NCI-H1105 (cell line): ENCODE measurements at places on chromosomes 7 and 10.

DNA sequence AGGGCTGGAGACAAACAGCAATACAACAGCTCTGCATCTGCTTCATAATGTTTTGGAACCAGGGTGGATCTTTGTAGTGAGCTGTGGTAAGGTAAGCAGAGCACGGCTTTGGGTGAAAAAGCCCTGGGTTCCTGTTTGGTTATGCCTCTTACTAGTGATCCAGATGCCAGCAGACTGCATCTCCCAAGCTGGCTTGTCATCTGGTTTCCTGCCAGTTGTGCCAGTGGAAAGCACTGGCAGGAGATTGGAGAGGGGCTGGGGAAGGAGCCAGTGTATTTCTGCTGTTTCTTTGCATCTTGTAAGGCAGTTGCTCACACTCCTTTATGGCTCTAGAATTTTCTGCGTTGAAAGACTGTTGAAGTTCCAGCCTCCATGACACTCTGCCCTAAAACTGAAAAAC lies 137.6 kb downstream of the TSPAN12 start:
- no peak for DNase-seq

DNA sequence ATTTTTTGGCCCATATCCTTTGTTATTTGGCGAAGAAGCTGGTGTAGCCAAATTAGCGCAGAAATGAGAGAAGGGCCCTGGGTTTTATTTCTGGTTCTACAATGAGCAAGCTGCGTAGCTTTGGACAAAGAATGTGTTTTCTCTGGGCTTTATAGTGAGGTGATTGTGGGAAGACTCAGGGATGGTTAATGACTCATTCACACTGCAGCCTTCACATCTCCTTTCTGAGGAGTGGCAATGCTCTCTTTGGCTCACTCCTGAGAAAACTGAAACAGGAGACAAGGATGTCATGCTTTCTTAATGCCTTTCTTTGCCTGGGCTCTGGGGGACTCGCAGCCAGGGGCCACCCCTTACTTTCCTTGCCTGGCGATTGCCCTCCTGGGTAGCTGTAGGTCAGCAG lies 271.0 kb upstream of the PODXL start:
- DNase-seq, result no peak

DNA sequence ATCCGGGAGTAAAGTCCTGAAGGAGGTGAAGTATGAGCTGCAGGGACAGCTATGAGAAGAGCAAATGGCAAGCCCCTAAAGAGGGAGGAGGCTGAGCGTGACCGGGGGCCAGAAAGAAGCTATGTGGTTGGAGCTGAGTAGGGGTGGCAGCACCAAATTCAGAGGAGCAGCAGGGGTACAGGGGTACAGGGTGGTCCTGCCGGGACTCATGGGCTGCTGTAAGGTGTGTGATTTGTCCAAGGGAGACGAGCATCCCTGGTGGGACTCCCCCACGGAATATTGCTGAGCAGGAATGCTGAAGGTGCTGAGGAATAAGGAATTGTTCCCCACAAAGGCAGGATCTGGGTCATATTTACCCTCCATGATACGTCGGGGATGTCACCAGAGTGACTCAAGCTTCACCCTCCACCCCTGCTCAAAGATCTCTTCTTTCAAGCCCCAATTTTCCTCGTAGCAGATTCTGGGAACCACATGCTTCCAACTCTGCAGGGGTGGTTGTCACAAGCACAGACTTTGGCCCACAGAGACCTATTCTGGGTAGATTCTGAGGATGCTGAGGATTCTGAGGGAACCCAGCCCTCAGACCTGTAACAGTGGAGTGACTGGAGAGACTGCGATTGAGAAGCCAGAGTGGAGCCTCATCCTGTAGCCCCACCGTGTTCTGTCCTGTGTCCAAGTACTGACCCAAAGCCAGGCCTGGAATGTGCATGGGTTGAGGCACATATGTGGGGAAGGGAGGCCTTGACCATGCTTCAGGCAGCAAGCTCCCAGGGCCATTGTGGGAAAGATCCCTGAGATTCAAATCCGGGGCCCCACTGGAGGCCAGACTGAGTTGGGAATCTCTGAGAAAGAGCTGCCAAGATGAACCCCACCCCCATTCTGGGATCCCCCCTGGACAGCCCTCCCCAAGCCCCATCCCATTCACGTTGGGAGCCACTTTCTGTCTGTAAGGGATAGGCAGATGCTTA lies 4.2 kb downstream of the SFTPD start:
- no peak for DNase-seq

GRCh38 chr10:101258179-101258885 lies 29.1 kb upstream of the LBX1 start:
- no peak for DNase-seq

DNA sequence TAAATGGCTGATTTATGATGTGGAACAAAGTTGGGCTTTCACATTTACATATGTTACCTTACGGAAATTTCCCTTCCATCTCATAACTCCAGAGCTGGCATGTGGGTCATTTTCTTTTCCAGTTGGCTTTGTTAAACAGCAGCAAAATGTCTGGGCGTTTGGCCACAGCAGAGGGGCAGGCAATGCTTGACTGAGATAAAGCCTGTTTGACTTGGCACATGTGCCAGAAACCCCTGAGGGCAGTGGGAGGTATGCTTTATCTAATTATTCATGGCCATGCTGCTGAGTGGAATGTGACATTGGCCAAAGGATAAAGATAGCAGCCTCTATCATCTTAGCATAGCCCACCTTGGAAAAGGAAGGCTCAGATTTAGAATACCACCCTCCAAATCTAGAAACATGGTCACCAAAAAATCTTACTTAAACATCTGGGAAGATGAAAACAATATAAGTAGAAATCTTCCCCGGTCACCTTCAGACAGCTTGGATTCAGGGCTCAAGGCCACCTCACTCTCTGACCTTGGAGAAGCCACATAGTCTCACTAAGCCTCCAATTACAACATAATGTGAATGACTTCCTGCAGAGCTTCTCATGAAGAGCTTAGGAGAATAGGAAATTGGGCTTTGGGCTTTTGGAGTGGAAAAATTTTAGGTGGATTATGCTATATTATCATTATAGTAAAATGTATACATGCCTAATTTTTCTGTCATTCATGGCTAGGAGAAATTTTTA lies 101.5 kb downstream of the GRM3 start:
- DNase-seq, result no peak

GRCh38 chr7:1998146-1998545 lies 234.6 kb downstream of the MAD1L1 start:
- no peak for DNase-seq

DNA sequence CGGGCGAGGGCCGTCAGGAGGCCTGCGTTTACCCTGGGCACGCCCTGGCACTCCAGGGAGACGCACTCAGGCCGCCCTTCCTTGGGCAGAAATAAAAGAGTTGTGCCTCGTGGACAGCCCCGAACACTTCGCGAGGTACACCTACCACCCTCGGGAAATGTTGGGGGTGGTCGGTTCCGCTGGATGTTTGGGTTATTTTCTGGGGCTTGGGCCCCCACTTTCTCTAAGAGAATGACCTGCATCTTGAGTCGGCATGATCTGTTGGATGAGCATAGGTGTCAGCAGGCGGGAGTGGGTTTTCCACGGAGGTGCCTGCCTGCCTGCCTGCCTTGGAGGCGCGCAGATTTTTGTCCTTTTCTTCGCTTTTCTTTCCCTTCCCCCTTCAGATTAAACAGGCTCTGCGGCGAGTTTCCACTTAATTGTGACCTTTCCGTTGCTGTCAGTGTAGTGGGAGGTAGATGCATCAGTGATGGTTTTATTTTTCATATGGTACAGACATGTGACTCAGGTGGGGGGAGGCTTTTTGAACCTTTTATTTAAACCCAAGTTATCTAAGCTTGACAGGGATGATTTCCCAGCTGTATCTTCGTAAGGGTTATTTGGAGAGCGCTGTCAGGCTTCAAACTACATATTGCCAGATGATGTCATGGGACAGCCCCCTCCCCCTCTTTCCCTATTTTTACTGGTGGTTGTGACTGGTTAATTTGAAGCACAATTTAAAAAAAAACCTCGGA lies 661 bp downstream of the HECTD2 start:
- no peak for DNase-seq

DNA sequence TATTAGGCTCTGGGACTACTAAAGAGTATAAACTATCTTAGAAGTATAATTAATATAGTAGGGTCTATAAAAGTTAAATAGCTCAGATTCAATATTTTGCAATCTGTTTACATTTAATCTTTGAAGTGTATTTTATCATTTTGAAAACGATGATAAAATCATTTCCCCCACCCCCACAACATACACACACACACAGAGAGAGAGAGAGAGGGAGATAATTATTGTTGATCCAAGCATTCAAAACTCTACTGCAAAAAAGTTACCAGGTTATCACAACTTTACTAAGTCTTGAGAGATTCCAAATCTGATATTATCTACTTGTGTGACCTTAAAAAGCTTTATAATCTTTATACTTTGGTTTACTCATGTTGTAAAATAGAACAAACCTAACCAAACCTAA lies 14.0 kb downstream of the ZNF800 start:
- DNase-seq, result no peak

DNA sequence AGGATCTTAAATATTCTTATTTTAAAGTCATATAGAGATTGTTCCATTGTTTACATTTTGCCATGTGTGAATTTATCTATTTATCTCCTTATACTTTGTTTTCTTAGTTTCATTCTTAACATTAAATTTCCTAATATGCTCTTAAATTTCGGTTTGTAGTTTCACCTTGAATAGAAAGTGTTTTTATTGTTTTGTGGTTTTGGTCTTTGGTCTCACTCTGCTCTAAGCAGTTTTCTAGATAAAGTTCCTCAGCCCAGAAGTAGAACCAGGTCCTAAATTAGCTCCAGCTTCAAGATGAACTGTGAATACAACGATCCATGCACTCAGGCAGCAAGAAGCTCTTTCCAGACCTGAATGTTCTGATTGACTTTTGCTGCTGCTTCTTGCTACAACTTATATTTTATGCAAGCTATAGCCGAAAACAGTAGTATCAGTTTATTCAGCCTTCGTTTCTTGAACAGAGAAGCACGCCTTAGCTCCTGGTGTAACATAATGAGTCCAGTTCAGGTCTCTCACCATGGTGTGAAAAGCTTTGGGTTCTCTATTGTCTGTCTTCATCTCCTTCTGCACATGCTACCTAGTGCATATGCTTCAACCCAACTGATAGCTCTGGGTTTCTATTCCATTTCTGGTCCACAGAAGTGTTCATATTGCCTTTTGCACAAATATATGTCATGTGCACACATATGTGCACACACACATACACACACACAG lies 95.3 kb downstream of the SEM1 start:
- DNase-seq, result no peak

- no peak for DNase-seq
Observed at GRCh38 chr7:12267542-12267941, 56.4 kb downstream of the TMEM106B start.

GRCh38 chr7:107913851-107914250 lies 22.9 kb downstream of the DLD start:
- DNase-seq, result no peak

GRCh38 chr10:111698711-111699110 lies 484.9 kb downstream of the GPAM start:
- no peak for DNase-seq

- no peak for DNase-seq
Observed at GRCh38 chr7:44286618-44287487, 38.5 kb downstream of the CAMK2B start.

GRCh38 chr7:43905956-43906330 lies 453 bp downstream of the URGCP start:
- DNase-seq, result peak; percentile 37

GRCh38 chr10:99685597-99685967 lies 26.3 kb downstream of the ENTPD7 start:
- no peak for DNase-seq

DNA sequence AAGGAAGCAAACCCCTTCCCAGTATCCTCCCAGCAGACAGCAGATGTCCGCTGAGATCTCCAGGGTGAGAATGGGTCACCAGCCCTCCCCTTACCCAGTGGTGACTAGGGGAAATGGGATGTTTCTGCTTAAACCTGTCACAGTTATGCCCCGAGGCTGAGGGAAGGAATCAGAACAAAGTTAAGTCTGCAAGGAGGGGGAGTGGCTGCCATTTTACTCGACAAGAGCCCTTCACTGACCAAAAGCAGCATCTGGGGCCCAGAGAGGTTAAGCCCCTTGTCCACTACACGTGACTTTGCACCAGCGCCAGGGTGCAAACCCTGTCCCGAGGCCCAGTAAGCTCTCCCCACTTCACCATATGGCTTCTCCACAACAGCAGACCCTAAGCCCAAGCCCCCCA lies 4.6 kb upstream of the NANOS1 start:
- DNase-seq, result no peak

- DNase-seq, result no peak
Observed at GRCh38 chr7:140889150-140889549, 35.6 kb downstream of the BRAF start.

GRCh38 chr7:129227646-129228578 lies 3.1 kb downstream of the AHCYL2 start:
- DNase-seq, result no peak

DNA sequence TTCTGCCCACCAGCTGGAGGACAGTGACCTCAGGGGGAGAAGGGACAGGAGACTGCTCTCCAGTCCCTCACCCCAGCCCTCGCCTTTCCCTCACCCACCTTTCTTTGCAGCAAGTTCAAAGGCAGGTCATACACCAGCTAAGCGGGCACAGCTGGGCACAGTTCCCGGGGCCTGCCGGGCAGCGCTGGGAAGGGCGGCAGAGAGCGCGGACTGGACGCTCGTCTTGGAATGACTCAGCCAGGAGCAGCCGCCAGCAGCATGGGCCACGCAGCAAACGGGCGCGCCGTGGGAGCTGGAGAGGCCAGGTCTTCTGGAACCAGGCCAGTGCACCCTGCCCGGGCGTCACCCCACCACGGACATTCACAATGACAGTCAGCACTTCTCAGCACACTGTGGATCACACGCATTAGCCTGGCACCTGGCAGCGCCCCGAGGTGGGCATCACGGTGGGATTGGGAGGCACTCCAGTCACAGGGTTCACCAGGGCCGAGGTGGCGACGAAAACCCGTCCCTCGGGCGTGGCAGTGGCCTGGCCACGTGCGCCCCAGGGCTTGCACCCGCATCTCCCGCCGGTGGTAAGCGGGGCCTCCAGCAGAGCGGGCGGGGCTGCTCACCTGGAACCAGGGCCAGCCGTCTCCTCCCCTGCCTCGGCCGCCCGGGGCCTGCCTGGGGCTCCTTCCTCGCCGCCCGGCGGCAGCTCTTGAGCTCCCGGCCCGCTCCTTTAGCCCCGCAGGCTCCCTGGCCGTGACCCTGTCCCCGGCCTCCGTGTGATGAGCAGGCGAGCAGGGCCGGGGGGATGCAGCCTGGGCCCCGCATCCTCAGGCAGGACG lies 29.0 kb upstream of the WDFY4 start:
- no peak for DNase-seq

- no peak for DNase-seq
Observed at GRCh38 chr7:32658467-32658869, 163.2 kb downstream of the AVL9 start.

- no peak for DNase-seq
Observed at GRCh38 chr10:125130260-125130659, 30.1 kb downstream of the CTBP2 start.

DNA sequence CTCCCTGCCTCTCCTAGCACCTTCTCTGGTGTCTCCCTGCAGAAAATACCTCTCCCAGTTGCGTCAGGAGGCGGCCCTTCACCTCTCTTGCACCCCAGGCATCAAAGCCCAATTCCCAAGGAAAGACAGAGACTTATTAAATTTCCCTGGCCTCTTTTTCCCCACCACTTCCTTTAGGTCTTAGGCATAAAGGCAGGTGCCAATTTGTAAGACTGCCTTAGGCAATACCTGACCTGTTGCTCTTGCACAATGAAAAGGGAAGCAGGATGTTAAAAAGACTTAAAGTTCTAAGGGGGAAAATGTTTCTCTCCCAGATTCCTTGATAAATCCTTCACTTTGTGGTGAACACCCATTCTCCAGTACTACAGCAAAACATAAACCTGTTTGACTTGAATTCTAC lies 186.7 kb downstream of the SLC25A13 start:
- DNase-seq, result no peak
